Stimulated activated CD4-positive, alpha-beta T cell treated with anti-CD3 and anti-CD28 coated beads, Interleukin-4, amount 100 ng/mL, for 24 hours (primary cell): ENCODE measurements at places on chromosomes 11 and 22.

GRCh38 chr11:121226415-121227263, 65.9 kb upstream of the SC5D start:
- DNase-seq = no peak

DNA sequence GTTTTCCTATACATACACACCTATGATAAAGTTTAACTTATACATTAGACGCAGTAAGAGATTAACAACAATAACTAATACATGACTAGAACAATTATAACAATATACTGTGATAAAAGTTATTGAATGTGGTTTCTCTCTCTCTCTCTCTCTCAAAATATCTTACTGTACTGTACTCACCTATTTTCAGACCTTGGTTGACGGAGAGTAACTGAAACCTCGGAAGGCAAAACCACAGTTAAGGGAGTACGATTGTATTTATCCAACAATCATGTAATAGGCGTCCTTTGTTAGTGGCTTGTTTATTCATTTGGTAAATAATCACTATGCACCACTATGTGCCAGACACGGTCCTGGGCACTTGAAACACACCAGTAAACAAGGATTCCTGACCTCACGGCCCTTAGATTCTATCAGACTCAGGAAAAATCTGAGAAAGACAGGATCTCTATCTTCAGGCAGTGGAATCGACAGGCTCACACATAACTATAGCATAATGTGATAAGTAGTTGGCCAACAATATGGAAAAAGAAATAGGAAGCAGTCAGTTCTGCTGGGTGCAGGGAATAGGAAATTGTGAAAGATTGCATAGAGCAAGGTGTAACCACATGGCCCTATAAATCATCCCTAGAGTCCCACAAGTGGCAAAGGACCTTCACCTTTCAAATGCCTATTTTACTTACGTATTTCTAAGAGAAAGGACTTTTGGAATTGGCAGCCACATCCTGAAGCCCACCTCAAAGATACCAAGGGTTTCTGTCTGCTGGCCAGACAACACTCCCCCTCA, 12.0 kb downstream of the ETS1 start:
- no peak for DNase-seq

- no peak for DNase-seq
Measured at GRCh38 chr11:23991165-23991539, 505.7 kb upstream of the LUZP2 start.

- DNase-seq = peak; percentile 91
Measured at GRCh38 chr22:19629720-19630419, 84.4 kb upstream of the SEPTIN5 start.

DNA sequence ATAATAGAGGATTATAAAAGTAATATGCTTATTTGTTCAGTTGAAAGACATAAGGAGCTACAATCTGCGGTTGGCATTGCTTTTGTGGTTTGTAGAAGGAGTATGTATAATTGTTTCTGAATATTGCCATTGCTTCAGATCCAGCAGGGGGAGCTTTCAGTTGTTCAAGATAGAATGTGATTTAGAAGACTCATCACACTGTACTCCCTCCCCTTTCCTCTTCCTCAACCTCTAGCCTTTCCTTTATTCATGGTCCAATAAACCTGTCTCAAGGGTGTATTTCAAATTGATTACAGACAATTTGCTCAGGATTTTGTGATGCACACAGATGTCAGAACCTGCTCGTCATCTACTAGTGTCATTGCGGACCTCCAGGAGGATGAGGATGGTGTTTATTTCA, 9.8 kb downstream of the PRMT3 start:
- no peak for DNase-seq

DNA sequence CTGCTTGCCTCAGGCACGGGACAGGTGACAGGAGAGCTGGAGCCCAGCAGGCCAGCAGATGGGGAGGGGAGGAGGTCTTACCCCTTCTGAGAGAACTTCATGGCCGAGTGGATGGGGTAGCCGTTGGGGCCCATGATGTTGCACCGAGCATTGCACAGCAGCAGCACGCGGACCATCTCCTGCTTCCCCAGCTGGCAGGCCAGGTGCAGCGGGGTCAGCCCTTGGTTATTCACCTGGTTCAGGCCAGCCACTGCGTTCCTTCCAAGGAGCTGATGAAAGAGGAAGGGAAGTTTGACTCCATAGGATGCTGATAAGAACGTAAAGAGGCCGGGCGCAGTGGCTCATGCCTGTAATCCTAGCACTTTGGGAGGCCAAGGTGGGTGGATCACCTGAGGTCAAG, 29.4 kb upstream of the BAIAP2L2 start:
- no peak for DNase-seq

DNA sequence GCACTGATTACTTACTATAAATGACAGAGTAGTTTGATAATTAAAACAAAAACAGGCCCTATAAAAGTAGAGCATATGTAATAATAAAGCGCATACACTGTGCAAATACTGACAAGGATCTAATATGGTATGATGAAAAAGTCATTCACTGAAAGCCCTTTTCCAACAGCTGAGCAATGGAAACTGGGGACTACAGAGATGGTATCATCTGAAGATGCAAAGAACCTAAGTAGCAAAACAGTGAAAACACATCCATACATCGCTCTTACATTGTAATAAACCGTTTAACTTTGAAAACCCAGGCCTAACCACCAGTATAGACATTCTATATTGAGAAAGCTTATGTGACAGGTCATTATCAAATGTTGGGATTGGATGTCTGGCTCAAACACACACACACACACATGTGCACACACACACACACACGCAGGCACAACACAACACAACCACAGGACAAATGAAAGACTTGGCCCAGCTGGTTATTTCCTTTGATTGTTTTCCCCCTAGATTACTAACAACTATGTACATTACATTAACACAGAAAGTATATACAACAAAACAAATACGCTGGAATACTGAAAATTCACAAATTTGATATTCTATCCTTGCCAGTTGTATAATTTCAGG, 119.5 kb downstream of the APOL5 start:
- DNase-seq = no peak

DNA sequence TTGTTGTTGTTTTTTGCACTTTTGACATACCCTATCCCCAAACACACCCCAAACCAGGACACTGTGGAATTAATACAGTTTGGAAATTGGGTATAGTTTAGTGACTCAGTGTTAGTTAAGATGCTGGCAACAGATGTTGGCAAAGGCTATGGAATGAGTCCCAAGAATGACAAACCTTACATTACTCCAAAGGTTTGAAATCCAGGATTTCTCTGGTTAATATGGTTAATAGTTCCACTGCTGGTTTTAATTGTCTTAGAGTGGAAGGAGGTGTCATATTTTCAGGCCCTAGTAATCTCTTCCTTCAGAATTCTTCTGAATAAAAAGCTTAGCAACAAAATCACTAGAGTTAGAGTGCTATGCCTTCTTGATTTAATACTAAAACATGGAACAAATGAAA, 775 bp downstream of the LPXN start:
- DNase-seq = no peak

DNA sequence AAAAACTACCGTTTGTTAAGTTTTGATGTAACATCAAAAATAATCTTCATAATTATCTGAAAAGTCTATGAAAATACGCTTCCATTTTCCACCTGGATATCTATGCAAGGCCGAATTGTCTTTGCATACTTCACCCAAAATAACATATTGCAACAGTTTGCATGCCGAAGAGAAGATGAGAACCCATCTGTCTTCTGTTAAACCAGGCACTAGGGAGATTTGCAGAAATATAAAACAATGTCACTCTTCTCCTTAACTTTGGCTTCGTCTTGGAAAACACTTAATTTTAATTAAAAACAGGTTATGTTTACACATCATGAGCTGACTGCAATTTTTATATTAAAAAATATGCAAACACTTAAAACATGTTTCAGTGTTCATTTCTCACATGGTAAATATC, 1325.8 kb downstream of the TBC1D22A start:
- no peak for DNase-seq

- DNase-seq = no peak
Measured at GRCh38 chr11:86673872-86674750, 1.7 kb upstream of the ME3 start.

DNA sequence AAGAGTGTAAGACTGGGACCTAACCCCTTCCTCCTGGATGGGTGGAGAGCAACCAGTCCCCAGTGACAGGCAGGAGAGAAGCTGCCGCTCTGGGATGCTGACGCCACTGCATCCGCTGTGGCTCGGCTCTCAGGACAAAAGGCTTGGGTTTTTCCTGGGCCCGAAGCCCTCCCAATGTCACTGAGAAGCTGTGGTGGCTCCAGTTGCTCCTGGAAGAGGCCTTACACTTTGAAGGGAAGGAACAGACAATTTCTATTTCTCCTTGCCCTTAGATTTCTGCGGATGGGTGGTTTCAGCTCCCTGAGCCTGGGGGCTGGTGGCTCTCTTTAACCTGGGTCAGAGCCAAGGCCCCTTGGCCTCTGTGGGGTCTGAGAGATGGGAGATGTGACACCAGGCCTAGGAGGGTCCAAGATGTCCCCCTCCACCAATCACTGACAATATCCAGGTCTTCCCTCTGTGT, 21.4 kb downstream of the TPBGL start:
- DNase-seq = no peak

DNA sequence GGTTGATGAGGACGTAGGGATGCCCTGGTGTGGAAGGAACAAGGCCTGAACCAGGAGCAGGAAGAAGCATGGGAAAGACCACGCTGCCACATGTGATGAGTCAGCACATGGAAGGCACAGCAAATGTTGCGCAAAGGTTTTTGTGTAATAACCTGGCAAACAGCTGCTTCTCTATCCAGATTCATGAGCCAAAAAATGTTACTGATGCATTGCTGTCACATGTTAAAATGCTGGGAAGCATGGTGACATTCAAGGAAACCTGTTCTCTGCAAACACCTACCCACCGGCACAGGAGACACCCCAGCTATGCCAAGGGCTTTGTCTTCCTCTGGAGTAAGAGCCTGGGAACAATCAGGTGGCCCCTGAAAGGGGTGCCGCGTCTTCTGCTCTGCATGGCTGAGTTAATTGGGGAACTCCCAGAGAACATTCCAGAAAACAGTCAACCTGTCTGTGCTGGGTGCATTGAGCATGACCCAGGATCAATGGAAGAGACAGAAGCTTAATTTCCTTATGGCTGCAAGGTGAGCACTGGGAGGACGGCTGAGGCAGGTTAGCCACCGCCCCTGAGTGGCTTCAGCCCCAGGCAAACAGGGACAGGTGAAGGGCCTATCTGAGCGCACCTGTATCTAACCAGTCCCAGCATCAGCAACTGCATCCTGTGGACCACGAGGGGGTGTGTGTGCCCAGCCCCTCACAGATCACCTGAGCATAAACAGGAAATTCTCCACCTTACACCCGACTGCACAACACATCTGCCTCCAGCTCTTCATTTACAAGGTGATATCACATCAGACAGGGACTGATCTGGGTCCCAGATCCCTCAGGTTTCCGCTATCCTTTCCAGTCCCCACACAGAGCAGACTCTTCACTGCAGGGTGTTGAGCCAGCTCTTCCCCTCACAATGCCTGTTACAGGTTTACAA, 108.4 kb downstream of the GGTLC2 start:
- no peak for DNase-seq

- no peak for DNase-seq
Measured at GRCh38 chr11:107387666-107388065, 70.0 kb downstream of the CWF19L2 start.

GRCh38 chr22:39479254-39479653, 22.4 kb downstream of the MGAT3 start:
- no peak for DNase-seq

- no peak for DNase-seq
Measured at GRCh38 chr22:48941033-48941902, 886.4 kb downstream of the BRD1 start.

DNA sequence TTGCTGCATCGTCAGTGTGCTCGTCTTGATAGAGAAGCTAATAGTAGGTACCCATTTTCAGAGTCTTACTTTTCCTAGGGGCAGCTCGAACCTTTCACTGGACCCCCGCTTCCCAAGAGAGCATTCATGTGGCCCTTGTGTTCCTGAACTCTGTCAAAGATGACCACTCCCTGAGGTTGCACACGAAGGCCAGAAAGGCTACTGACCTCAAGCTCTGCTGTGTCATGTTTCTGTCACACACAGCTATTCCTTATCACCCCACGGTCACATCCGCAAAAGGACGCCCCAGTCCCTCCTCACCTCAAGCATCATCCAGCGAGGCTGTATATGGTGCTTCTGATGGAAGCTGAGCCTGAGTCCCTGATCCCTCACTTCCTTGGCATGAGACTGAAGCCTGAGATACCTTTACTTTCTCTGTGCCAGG, 171.5 kb downstream of the LDLRAD3 start:
- no peak for DNase-seq

DNA sequence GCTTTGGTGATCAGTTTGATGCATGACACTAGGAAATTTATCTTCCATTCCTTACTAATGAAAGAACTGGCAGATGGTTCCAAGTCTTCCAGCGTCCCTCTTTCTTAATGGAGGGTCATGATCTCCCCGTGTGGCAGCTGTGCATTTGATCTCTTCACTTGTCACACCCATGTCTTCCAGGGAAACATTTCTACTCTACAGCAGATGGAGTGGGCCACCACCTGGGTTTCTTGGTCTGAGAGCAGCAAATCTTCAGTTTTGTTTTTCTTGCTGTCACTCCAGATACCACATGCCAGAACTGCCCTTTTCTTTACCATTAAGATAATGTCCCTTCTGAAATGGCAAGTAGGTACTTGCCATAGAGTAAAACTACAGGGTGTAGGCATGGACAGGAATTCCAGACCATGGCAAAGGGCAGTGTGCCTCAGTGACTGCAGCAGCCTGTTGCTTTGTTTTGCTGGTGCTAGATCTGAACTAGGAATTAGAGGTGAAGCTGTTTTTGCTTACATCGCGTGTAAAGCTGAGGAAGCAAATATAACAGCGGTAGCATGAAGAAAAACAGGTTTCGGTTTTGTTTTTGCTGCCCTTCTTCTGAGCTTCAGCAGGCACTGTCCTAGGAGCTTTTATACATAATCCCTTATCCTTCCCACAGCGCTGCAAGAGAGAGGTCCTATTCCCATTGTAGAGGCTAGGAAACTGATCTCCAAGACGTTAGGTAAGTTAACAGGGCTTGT, 20.7 kb upstream of the C11orf96 start:
- no peak for DNase-seq

DNA sequence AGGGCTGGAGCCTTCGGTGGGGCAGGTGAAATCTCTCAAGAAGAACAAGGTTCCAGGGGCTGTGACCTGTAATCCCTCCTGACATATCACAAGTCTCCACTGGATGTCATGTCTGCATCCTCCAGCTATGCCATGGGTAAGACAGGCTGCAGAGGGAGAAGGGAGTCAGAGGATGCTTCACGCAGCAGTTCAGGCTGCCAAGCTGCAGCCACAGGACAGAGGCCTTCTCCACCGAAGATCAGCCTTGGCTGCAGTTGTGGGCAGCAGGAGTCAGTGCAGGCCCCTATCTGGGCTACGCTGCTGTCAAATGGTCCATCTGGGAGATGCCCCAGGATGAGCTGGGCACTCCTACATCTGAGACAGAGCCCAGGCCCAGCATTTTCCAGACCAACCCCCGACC, 25.0 kb downstream of the DKK3 start:
- no peak for DNase-seq

DNA sequence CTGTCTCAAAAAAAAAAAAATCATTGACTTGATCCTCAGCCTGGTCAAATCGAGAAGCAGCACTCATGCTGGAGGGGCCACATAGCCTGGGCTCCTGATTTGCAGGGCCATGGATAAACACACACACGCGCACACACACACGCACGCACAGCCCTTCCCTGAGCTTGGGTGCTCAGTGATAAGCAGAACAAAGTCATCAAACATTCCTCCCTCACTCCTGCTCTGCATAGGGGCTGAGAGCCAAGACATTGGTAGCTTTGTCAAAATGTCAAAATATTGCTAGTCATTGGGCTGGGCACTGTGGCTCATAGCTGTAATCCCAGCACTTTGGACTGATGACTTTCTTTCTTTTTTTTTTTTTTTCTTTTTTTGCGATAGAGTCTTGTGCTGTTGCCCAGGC, 34.0 kb upstream of the A4GALT start:
- no peak for DNase-seq
